ENCODE measurements at places on chromosomes 12 and 14.

DNA sequence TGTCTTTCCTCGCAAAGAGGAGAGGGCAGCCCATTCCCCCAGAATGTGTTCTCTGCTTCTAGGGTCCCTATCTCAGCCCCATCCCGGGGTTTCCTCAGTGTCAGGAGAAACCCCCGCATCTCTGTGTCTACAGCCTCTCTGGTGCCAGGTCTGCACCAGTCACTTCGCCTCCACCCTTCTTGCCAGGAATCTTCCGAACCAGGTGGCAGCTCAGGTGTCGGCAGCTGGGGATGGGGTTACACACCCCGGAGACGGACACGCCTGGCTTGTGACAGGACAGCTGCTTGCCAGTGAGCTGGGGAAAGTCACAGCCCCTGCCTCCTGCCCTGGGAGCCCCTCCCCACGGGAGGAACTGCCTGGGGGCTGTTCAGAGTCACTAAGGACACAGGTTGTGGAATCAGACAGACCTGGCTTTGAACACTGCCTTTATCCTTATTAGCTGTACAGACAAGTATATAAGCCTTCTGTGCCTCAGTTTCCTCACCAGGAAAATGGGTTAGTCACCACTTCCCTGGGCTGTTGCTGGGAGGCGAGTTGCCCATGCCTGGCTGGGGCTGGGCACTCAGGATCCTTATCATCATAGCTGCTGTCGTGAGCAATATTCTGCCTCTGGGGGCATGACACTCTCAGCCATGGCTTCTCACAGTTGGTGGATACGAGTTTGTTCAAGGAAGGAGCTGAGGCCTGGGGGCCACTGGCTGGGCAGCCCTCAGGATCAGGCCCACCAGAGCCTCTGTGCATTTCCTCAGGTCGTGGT lies 10.8 kb downstream of the HIP1R start:
- DNase-seq: no peak

DNA sequence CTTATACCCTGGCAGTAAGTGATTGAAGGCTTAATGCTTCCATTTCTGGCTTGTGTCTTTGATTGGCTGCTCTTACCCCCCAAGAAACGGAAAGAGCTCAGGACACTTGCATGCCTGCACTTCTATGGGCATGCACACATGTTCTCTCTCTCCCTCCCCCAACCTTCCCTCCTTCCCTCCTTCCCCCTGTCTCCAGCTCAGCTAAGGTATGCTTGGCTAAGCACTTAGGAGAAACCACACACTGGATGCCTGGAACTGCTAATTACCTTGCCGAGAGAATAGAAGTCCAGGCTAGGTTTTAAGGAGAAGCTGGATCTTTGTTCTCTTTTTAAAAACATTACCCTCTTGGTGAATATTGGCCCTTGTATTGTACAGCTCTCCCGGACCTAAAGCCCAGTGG lies 1072.8 kb upstream of the TMEM132C start:
- no peak for DNase-seq

GRCh38 chr12:131882804-131883520 lies 11.5 kb upstream of the ULK1 start:
- no peak for DNase-seq

DNA sequence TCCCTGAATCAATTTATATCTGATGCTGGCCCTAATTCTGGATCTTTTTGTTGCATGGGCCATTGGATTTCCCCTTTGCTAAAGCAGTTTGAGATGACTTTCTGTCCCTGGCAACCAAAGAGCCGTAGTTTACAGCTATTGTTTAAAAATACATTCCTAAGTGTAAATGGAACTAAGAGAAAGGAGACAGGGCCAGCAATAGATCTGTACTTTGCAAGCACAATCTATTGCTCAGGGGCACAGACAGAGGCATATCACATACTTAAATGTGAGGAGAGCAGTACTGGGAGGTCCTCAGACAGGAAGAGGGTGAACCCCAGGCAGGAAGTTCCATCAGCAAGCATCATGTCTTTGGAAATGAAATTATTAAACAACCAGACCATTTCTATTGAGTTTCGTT lies 126.6 kb downstream of the ZFP36L1 start:
- no peak for DNase-seq

DNA sequence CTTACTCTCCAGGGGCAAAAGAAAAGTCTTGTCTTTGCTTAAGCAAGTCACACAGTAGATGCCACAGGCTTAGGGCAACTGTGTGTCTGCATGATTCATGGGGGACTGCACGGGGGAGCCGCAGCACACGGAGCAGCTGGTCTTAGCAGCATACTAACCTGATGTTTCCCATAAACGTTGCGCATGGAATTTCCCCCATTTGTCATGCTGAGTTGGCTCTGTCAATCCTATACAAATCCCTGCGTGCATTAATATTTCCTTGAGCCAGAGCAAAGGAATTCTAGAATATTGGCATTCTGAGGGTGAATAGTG lies 71.2 kb downstream of the SAMD4A start:
- DNase-seq: no peak

DNA sequence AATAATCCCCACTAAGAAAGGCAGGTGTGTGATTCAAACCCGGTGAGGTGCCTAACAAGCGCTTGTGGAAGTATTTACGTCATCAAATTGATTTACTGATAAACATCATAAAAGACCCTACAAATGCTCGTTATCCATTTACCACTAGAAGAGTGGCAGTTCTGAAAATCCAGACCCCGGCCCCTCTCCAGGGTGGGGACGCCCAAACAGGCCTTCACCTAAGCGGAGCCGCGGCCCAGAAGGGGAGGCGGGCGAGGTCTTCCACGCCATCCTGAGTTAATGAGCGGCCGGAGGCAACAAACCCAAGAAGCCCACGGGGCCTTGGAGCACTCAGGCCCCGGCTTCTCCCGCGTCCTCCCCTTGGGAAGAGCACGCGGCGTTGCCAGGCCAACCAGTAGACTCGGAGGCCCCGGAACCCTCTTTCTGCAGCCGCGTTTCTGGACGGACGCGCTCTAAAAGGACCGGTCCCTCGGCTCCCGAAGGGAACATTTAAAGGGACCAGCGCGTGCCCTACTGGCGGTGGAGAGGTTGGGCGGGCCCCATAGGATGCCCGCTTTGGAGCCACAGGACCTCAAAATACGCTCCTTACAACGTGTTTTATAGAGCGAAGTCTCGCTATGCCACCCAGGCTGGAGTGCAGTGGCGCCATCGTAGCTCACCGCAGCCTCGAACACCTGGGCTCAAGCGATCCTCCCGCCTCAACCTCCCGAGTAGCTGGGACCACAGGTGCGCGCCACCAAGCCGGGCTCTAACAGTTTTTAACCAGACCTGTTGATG lies 3.5 kb downstream of the PTPN21 start:
- DNase-seq: no peak

All from naive B cell (primary cell).